ENCODE measurements at places on chromosomes 4 and X. TPM values are rescaled to one million over a fixed set of nuclear protein-coding genes. Genes with fewer than 3 reads are reported as not detected.

Gene RADX
- total RNA-seq = 1.9 TPM

Gene RAB33B
- 10.4 TPM for total RNA-seq

Gene CLGN
- 95.7 TPM for total RNA-seq

Gene FRMD7
- total RNA-seq = not detected

Gene DACH2
- total RNA-seq = 0.21 TPM

Gene DOK7
- total RNA-seq = 5.5 TPM

Gene CYBB
- total RNA-seq = under 0.01 TPM

Gene SOX3
- not detected for total RNA-seq

Gene SCD5
- 3.8 TPM for total RNA-seq

Gene FMR1NB
- not detected for total RNA-seq

Gene NSG1
- total RNA-seq = 23.9 TPM

Gene TMPRSS11B
- 0.21 TPM for total RNA-seq

Gene PLP1
- total RNA-seq = not detected

Gene KLHL13
- total RNA-seq = 2.3 TPM

Gene ALB
- 0.24 TPM for total RNA-seq

Gene MTNR1A
- not detected for total RNA-seq

Gene CXXC4
- total RNA-seq = under 0.01 TPM

Gene GYPB
- total RNA-seq = not detected

Gene ARMCX4
- total RNA-seq = 0.43 TPM

Gene RAB40AL
- total RNA-seq = not detected

Gene GABRB1
- not detected for total RNA-seq

Gene SULT1B1
- total RNA-seq = not detected

Gene IGSF1
- total RNA-seq = not detected

Gene ELMOD2
- 21.9 TPM for total RNA-seq

Gene NR0B1
- not detected for total RNA-seq

Gene VCX3A
- total RNA-seq = not detected

Gene FAT1
- total RNA-seq = 521 TPM

Gene F8A2
- total RNA-seq = 0.96 TPM

Gene PAGE1
- not detected for total RNA-seq

Gene SASH3
- total RNA-seq = not detected

Gene EGFL6
- total RNA-seq = 0.21 TPM

Gene EDA2R
- total RNA-seq = 2.9 TPM

Gene XAGE2
- not detected for total RNA-seq

Gene HTR2C
- not detected for total RNA-seq

Gene RGN
- 0.43 TPM for total RNA-seq

Gene EXOC1L
- total RNA-seq = not detected

Gene HGFAC
- total RNA-seq = not detected

Gene GAGE12E
- total RNA-seq = not detected

Gene PDCL2
- total RNA-seq = 0.24 TPM

Gene NIPAL1
- total RNA-seq = 7.2 TPM

Gene PDLIM3
- 4.3 TPM for total RNA-seq

Gene PNMA6A
- total RNA-seq = 0.48 TPM

Gene SLC26A1
- total RNA-seq = 0.21 TPM

Gene PPP1R2C
- total RNA-seq = not detected

Gene MAB21L2
- total RNA-seq = not detected

Gene MAGED4B
- total RNA-seq = not detected

Gene TBC1D1
- 65.1 TPM for total RNA-seq

Gene SCRG1
- not detected for total RNA-seq
